ENCODE measurements at places on chromosomes 3 and 15.

DNA sequence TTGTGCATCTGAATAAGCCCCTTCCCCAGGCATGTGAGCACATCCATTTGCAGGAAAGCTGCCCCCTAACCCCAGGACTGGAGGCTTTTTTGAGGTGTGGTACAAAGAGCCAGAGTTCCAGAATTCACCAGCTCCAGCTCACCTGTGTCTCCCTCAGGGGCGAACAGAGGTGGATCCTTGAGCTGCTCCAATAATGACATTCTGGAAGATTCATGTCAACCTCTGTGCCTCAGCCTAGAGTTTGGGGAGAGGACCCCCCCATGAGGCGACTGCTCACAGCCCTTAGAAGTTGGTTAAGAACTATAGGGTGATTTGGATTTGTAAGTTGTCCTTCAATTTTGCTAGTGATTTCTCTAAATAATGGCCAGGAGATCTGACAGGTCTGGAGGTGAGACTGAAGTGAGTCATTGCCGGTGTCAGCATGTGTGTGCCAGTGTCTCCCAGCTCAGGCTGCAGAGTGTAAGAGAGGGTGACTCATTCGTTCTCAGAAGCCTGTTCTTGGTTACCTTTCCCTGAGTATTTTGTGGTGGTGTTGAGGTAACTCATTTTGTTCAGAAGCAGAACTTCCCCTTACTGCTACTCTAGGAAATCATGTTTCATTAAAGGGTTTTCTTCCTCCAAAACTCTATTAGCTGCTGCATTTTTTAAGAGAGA is 136.9 kb upstream of the TOPAZ1 start:
- peak; percentile 48 for DNase-seq

- DNase-seq, result no peak
Observed at GRCh38 chr3:142215106-142215505, 10.3 kb downstream of the GK5 start.

DNA sequence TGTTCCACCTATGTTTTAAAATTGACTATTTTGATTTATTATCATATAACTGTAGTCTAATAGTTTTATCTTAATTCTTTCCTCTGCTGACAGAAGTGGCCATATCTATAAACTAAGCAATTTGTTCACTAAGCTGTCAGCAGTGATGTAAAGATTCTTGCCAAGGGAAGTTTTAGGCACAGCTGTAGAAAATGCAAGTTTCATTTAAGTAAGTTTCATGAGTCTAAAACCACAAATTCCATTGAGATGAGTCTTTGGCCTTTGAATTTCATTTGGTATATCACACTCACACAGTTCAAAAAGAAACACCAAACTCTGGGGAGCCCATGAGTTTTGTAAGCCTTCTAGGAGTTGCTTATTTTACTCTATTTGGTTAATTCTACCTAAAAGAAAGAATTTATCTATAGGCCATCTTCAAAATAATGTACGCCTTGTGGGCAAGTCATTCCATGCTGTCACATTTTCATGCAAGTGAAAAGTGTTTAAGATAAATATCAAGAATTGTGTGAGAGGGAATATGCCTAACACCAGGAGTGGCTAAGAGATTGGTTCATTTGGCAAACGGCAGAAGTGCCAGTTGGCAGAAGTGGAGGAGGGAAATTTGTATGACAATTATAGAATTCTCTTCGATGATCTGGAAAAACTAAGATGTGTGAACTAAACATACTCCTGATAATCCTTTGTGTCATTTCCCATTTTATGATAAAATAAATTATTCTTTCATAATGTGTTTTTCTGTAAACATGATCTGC is 292.9 kb downstream of the ZIC4 start:
- no peak for DNase-seq

DNA sequence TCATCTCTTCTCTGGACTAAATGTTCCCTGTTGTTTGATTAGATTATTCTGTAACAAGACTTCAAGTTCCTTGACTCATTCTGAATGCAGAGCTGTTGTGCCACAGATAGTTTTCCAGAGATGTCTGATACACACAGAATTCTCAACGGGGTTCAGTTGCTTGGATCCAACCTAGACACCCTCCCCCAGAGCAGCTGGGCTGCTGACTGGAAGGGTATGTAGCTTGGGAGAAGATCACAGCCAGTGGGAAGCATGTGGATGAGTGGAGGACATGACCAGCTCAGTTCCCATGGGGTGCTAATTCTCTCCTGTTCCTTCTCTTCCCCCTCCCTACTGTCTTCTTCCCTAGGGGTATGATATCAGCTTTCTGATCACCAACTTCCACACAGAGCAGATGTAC is 6.6 kb upstream of the TTLL3 start:
- no peak for DNase-seq
